ENCODE measurements at places on chromosomes 1 and 21.

GRCh38 chr1:245704341-245704740, 549.6 kb downstream of the KIF26B start:
- H3K4me1 ChIP-seq = no peaks in the 10 kb centered on the region
- no peaks in the 10 kb centered on the region for H3K36me3 ChIP-seq
- H3K27ac ChIP-seq = no peak overlapping the region
- H3K27me3 ChIP-seq = no peaks in the 10 kb centered on the region

GRCh38 chr1:247184254-247184653, 12.4 kb upstream of the ZNF124 start:
- no peak overlapping the region for H3K27ac ChIP-seq
- no peaks in the 10 kb centered on the region for H3K4me1 ChIP-seq
- DNase-seq = no peak
- no peaks in the 10 kb centered on the region for H3K36me3 ChIP-seq

DNA sequence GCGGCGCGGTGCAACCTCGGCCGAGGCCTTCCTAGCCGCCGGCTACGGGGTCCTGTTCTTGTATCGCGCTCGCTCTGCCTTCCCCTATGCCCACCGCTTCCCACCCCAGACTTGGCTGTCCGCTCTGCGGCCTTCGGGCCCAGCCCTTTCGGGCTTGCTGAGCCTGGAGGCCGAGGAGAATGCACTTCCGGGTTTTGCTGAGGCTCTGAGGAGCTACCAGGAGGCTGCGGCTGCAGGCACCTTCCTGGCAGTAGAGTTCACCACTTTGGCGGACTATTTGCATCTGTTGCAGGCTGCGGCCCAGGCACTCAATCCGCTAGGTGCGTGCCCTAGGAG, 379 bp downstream of the PPCS start:
- peak overlapping the region; percentile 97 for H3K27ac ChIP-seq
- peak; percentile 38 for DNase-seq
- H3K4me1 ChIP-seq = peaks cover 32% of the 10 kb centered on the region
- peak overlapping the region; percentile 92 for H3K4me3 ChIP-seq

DNA sequence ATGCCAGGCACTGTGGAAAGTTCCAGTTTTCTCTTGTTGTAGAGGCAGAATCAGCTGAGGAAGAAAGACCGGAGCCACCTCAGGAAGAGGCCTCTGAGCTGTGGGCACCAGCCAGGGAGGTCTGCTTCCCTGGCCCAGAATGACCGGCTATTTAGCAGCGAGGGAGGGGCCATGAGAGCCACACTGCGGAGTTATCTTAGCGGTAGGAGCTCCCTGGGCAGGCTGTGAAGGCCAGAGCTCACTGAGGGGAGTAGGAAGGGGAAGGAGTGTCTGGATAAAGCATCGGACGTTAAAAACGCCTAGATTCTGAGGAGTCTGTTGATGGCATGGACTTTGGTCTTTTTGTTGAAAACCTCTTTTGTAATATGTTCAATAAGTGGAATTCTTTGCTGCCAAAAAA, 36.5 kb downstream of the TSEN15 start:
- no peak overlapping the region for H3K27ac ChIP-seq
- H3K27me3 ChIP-seq = no peaks in the 10 kb centered on the region
- H3K4me3 ChIP-seq = no peak overlapping the region
- no peak for DNase-seq
- peaks cover 10% of the 10 kb centered on the region for H3K36me3 ChIP-seq
- H3K4me1 ChIP-seq = peaks cover 2% of the 10 kb centered on the region

DNA sequence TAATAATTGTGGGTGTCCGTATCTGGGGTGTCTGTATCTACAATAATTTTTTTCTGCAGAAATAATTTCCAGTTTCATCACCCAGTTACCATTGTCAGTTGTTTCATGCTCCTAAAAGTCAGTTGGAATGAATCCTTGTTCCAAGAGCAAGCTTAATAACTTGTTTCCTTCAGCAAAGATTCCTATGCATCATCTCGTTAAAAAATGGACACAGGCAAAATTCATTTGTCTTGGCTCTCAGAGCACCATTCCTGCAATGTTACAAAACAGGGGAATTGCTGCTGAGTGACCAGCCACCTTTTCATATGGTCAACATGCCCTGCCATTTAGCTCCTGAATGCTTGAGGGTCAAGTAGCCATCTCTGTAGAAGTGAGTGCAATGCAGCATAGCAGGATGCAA, 393.4 kb downstream of the KCNT2 start:
- no peaks in the 10 kb centered on the region for H3K27me3 ChIP-seq
- no peaks in the 10 kb centered on the region for H3K36me3 ChIP-seq
- H3K27ac ChIP-seq = no peak overlapping the region
- no peak for DNase-seq

DNA sequence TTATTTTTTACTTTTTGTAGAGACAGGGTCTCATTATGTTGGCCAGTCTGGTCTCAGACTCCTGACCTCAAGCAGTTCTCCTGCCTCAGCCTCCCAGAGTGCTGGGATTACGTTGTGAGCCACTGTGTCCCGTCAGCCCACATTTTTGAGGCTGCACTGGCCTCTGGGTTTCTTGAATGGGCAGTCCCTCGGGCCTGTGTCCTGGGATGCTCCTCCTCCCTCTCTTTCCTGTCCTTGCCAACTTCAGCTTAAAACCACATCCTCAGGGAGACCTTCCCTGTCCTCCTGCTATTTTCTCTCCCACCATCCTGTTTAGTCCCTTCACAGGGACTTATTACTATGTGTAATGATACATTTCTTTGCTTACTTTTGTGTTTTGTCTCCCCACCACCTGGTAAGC, 31.4 kb upstream of the LYST start:
- no peaks in the 10 kb centered on the region for H3K4me1 ChIP-seq
- DNase-seq = no peak
- H3K27me3 ChIP-seq = peaks cover 6% of the 10 kb centered on the region
- H3K27ac ChIP-seq = no peak overlapping the region
- no peaks in the 10 kb centered on the region for H3K36me3 ChIP-seq

DNA sequence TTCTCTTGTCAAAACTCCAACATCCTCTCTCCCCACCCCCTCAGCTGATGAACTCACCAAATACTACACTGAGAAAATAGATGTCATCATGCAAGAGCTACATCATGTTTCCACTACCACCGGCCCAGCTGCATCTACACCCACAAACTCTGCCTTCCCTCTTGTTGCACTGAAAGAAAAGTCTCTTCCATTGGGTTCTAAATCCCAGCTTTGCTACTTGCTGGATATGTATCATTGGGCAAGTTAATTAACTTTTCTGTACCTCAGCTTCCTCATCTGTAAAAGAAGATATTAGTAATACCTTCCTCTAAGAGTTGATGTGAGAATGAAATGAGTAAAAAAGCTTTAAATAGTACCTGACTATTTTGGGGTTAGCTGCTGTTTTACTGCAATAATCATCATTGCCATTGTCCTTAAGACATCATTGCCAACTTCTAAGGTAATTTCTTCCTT, 108.6 kb downstream of the OLFML2B start:
- peaks cover 12% of the 10 kb centered on the region for H3K4me1 ChIP-seq
- H3K4me3 ChIP-seq = no peak overlapping the region
- no peaks in the 10 kb centered on the region for H3K27me3 ChIP-seq

DNA sequence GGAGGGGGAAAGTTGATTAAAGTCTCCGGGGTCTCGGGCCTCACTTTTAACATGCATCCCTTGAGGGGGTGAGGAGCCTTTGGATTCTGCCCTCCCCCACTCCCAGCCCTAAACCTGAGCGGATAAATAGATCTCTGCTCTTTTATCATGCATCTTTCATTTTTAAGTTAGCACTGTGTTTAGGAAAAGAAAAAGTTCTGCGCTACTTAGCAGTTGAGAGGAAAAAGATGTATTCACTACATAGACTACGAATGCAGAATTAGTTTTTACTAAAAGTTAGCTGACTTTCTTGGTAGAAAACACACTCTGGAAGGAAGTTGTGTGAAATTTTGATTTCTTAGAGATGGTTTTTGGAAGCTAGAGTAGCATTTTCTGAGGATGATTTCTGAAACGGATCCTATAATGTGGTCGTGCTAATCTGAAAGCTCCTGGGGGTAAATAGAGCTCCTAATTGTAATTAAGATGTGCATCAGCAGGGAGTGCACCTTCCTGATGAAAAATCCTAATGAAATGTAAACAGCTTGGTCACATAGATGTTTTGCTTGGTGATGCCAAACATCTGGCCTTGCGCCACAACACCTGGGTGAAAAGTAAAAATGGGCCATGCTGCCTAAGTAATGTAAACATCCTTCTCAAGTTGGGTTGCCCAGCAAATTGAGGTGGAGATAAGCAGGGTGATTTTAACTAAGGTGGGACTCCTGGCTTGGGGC, 1.8 kb downstream of the ROR1 start:
- peak overlapping the region; percentile 79 for H3K4me3 ChIP-seq
- peaks cover 13% of the 10 kb centered on the region for H3K4me1 ChIP-seq
- H3K36me3 ChIP-seq = peaks cover 4% of the 10 kb centered on the region
- no peak overlapping the region for H3K27ac ChIP-seq
- DNase-seq = no peak

DNA sequence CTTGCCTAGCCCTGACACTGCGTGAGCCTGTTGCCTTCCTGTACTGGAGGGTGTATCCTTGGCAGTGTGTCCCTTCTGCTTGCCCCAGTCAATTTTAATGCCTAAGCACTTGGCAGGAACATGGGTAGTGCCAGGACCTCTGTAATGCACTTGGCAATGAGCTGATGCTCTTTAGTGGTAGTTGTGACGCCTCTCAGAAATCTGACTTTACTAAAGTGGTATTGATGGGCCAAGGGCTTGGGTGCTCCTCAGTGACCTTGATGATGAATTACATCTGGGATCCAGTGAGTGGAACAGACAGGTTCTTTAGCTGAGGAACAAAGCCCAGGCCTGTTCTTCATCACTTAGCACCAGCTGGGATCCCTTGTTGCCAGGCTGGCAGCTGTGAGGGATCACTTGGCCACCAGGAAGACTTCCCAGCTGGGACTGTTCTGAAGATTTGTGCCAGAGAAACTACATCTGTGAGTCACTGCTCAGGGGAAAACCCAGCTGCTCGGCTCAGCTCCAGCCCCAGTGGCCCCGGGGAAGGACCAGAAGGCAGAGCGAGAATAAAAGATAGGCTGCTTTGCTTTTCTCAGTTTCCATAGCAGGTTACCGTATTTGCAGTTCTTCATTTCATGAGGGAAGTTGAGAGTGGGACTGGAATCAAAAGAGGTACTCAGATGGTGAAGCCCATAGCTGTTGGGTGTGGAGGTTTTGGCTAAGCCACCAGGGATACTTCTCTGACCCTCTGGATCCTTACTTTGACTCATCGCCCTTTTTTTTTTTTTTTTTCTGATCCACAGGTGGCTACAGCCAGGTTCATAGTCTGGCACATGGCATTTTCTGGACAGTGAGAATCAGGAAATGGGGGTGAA, 28.5 kb upstream of the KCNA2 start:
- H3K27me3 ChIP-seq = no peaks in the 10 kb centered on the region
- no peaks in the 10 kb centered on the region for H3K36me3 ChIP-seq
- H3K4me3 ChIP-seq = peak overlapping the region; percentile 71
- peaks cover 43% of the 10 kb centered on the region for H3K4me1 ChIP-seq
- H3K27ac ChIP-seq = no peak overlapping the region

DNA sequence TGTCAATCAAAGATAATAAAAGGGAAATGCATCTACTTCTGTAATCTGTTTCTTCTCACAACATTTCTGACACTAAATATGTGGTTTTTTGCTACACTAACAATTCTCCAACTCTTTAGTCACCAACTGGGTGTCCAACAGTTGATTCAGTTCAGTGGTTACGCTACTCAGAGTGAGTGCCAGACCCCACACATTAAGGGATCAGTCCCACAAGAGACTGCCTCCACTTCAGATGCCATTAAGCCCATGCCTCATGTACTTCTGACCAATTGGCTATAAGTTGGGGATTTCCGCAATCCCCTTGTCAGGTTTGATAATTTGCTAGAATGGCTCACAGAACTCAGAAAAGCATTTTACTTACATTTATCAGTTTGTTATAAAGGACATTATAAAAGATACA, 28.4 kb downstream of the RNF2 start:
- H3K4me1 ChIP-seq = peaks cover 12% of the 10 kb centered on the region
- H3K4me3 ChIP-seq = no peak overlapping the region
- H3K27ac ChIP-seq = no peak overlapping the region
- no peak for DNase-seq

DNA sequence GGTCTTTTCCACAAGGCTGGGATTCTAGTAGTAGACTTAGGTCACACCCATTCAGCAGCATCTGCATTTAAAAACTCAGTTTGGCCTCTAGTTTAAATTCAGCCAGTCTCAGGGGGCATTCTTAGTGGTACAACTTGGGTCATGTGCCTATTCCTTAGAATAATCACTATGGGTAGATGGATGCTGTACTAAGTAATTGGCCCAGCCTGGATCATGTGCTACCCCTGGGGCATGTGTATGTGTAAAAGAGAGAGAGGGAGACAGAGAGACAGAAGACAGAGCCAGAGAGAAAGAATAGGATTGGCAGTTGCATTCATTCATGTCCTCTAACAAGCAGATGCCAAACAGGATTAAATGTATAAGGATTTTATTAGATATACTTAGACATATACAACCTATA, 13.6 kb upstream of the SYT14 start:
- peaks cover 2% of the 10 kb centered on the region for H3K36me3 ChIP-seq
- H3K4me3 ChIP-seq = no peak overlapping the region
- H3K27me3 ChIP-seq = peaks cover 32% of the 10 kb centered on the region
- H3K4me1 ChIP-seq = no peaks in the 10 kb centered on the region
